Retina (tissue), 1 donor: ENCODE measurements at places on chromosomes 11 and 22.

DNA sequence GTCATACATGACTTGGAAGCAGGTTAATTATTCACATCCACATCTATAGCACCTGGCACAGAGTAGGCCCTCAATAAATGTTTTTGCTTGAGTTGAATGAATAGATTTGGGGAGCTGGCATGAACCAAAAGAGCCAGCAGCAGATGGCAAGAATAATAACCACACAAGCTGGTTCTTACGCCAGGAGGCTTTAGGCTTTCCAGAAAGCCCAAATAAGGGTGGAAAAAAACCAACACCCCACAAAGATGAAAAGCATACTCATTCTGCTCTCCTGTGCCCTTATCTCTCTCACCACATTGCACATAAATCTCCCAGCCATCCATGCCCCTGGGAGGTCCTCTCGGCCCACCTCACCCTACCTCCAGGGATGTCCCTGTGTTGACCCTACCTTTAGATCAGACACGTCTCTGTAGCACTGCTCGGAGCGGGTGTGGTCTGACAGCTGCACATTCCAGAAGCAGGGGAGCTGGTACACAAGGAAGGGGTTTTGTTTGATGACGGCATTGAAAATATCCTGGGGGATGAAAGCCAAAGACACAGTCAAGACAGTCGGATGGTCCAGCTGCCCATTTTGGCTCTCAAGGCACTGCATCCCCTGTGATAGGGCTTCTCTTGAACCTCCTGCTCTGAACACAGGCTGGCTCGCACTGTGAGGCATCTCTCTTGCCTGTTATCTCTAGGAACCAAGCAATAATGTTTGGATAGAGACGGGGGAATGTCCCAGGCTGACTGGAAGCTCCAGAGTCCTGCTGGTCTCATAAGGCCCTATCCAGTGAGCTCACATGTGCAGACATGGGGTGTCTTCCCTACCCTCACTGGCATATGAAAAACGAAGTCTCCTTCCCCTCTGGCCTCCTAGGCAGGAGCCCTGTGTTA is 323.6 kb upstream of the SYN3 start:
- no peak for DNase-seq

DNA sequence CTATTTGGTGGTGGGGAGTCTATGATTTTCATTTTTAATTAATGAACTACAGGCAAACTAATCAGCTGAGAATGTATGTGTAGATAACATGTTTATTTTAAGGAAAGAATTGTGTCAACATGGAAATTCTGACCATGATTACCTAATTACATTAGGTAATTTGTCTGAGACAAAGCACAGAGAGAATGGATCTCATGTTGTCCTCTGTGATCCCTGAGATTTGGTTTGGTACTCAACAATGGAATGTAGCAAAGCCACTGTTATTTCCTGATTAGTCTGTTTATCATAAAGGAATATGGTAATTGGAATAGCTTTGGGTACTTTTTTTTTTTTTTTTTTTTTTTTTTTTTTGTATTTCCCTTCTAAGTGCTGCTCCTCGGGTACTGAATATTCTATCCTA is 718.8 kb upstream of the ARHGAP42 start:
- DNase-seq: no peak

- DNase-seq: peak; percentile 6
These were observed 22.7 kb downstream of the BTBD10 start for GRCh38 chr11:13440100-13440855.

- no peak for DNase-seq
These were observed 16.7 kb downstream of the DDX25 start for GRCh38 chr11:125921042-125921441.

DNA sequence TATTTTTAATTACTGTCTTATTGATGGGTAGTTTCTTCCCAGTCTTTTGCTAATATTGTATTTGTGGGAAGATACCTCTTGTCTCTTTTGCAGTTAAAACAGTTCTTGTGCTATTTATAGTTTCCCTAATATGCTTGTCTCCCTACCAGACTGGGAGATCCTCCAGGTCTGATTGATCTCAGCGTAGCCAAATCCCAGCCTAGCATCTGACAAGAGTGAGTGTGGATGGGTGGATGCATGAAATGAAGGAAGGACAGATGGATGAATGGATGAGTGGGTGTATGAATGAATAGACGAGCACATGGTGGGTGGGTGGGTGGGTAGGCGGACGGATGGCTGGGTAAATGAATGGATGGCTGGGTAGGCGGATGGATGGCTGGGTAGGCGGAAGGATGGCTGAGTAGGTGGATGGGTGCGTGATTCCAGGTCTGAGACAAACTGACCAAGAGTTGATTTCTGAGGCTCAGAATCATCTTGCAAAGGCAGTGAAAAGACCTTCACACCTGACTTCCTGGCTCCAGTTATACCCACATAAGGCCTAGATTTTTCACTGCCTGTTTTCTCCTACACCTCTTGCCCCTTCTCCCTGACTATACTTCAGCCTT is 11.4 kb downstream of the DNAJB13 start:
- no peak for DNase-seq

GRCh38 chr11:69075421-69076128 is 26.8 kb downstream of the TPCN2 start:
- no peak for DNase-seq
